ENCODE measurements at places on chromosomes 1 and 21. TPM values are rescaled to one million over a fixed set of nuclear protein-coding genes. Genes with fewer than 3 reads are reported as not detected.

DNA sequence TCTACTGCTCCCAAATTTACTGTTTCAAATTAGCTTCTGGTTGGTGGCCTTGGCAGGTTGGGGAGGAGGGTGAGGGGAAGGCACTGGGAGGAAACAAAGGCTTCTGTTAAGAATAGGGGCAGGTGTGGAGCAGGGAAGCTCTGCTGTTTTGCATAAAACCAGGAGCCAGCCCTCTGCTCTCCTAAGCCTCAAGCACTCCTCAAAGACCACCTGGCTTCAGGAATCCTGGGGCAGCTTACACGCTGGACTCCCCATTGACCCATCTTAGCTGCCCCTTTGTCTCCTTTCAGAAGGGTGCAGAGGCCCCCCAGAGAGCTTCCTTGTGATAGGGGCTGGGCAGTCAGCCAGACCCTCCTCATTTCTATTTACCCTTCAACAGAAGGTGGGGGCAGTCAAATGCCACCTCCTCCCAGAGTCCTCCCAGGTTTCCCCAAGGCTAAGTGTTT is 11.5 kb upstream of the DHRS3 start:
- no peak overlapping the region for H3K4me3 ChIP-seq
- no peak overlapping the region for H3K27ac ChIP-seq
- H3K4me1 ChIP-seq = no peaks in the 10 kb centered on the region
- H3K27me3 ChIP-seq = peaks cover 5% of the 10 kb centered on the region
- no peaks in the 10 kb centered on the region for H3K36me3 ChIP-seq
- DNase-seq = no peak

SMPDL3B gene
- total RNA-seq = 0.41 TPM

GRCh38 chr1:41695118-41695745 is 210.7 kb upstream of the EDN2 start:
- H3K27ac ChIP-seq = no peak overlapping the region
- DNase-seq = no peak
- H3K4me1 ChIP-seq = peaks cover 31% of the 10 kb centered on the region
- no peaks in the 10 kb centered on the region for H3K36me3 ChIP-seq
- no peaks in the 10 kb centered on the region for H3K27me3 ChIP-seq

GRCh38 chr1:67559222-67559700 is 125.7 kb upstream of the GADD45A start:
- H3K4me3 ChIP-seq = no peak overlapping the region
- no peak overlapping the region for H3K27ac ChIP-seq
- peaks cover 20% of the 10 kb centered on the region for H3K27me3 ChIP-seq
- no peaks in the 10 kb centered on the region for H3K36me3 ChIP-seq

PLA2G5 gene
- not detected for total RNA-seq

DNA sequence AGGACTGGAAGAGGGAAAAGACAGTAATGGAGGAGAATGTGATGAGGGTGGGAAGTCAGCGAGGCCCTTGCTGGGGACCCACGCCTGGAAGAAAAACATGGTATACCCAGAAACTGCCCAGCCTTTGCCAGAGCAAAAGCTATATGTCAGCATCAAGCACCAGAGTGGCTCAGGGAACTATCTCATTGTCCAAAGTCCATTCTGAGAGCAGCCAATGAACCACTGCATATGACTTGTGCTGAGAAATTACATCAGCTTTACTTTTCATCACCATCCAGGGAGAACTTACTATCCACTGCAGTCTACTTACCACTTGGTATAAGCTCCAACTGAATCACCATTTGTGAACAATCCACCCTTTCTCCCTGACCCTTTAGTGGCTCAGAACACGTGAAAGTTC is 148.1 kb downstream of the TTLL7 start:
- no peak for DNase-seq
- H3K27me3 ChIP-seq = no peaks in the 10 kb centered on the region
- H3K4me3 ChIP-seq = no peak overlapping the region
- H3K4me1 ChIP-seq = peaks cover 14% of the 10 kb centered on the region
- H3K36me3 ChIP-seq = no peaks in the 10 kb centered on the region

- no peak for DNase-seq
- peaks cover 7% of the 10 kb centered on the region for H3K27me3 ChIP-seq
- H3K27ac ChIP-seq = no peak overlapping the region
- H3K4me1 ChIP-seq = no peaks in the 10 kb centered on the region
Observed at GRCh38 chr1:53730224-53730865, 8.6 kb downstream of the GLIS1 start.

- H3K36me3 ChIP-seq = peaks cover 40% of the 10 kb centered on the region
- H3K27ac ChIP-seq = peak overlapping the region; percentile 25
- H3K4me3 ChIP-seq = peak overlapping the region; percentile 42
- no peak for DNase-seq
- peaks cover 70% of the 10 kb centered on the region for H3K4me1 ChIP-seq
Observed at GRCh38 chr1:24973315-24973714, 43.2 kb upstream of the RUNX3 start.

BRDT gene
- total RNA-seq = not detected
